ENCODE measurements at places on chromosomes 2 and 18.

DNA sequence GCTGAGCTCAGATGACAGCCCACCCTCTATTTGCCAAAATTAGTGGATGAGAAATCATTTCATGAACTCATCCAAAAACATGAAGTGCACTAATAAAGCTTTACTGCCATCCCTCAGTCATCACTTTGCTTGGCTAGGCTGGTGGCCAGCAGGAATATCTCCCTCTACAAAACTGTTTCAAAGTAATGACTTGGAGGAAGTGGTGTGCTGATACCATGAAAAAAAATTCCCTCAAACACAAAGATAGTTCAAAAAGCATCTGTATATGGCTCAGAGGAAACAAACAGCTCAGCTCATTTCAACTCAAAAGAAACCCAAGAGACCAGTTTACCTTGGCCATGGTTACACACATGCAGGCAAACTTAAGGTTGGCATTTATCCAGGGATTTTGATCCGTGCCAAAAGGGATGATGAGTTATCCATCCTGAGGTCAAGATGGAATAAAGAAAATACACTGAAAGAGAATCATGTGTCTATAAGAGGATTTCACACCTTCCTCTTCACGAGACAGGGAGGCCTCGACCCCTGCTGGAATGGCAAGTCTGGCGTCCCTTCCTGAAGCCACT is 18.4 kb upstream of the WIPF1 start:
- no peak for DNase-seq

DNA sequence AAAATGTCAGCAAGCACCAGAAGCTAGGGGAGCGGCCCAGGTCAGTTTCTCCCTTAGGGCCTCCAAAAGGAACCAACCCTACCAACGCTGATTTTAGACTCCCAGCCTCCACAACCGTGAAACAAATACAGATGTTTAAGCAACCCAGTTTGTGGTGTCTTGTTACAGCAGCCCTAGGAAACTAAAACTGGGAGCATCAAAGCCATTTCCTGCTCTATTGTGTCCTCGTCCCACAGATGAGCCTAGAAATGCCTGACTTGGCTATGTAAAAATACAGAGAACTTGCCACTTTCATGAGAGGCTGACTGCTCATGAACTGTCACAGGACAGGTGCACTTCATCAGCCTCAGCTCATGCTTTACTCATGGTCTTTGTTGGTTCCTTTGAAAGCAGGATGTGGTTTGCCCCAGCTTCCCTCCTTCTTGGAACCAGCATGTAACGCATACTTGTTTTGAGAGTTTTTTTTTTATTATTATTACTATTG is 97.6 kb upstream of the SLC39A10 start:
- DNase-seq, result no peak

DNA sequence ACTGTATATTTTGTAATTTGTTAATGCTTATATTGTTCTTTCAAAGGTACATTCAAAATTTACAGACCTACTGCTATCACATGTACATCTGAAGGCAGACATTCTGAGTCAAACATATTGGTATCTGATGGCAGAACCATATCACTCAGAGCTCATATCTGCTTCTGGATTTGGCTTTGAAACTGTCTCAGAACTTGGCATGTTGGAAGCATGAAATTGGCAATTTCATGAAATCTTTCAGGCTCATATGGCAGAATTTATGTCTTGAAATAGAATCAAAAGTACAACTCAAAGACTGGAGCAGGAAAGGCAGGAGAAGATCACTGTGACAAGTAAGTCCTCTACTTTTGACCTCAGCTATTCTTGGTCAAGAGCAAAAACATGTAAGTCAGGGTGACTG is 202.3 kb downstream of the LRP1B start:
- DNase-seq, result no peak

DNA sequence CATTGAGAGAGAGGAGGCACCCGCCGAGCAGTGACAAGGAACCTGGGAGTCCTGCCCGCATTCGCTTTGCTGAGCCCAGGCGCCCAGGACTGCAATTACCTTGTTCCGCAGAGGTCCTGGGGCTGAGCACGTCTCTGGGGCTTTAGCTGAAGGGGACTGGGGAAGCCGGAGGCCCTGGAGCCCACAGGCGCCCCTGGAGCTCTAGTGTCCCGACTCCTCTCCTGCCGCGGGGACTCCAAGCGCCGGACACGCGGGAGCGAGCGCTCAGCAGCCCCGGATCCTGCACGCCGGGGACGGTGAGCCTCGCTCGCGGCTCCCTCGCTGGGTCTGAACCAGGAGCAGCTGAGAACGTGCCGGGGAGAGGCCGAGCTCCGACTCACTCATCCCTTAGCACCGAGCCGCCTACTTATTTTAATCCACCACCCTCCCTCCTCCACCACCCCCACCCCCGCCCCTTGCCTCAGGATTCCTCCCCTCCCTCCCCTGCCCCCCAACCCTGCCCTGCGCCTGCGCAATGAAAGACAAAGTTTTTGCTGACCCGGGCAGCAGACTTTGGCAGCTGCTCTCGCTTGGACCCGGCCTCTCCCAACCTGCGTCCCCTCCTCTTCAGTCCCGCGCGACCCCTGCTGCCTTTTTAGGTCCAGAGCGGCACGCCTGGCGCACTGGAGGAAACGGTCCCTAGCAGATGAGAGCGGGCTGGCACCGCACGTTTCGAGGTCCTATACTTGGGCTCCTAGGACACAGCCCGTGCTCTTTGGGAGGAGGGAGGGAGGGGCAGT is at the start of gene OSR1:
TSS of gene OSR1 (minus strand) at position 382 of the 779 bp plus-strand sequence. CDS start 4,818 bp downstream, outside the sequence.
- peak; percentile 84 for DNase-seq

All from H1 (cell line).